ENCODE measurements at places on chromosomes 16 and 17.

- DNase-seq: peak; percentile 63
These were observed 7.4 kb downstream of the PRCD start for GRCh38 chr17:76547183-76547641.

- DNase-seq: no peak
These were observed 105.4 kb downstream of the ZNF423 start for GRCh38 chr16:49750341-49751000.

- DNase-seq: no peak
These were observed 582.3 kb downstream of the WWOX start for GRCh38 chr16:78681743-78682142.

DNA sequence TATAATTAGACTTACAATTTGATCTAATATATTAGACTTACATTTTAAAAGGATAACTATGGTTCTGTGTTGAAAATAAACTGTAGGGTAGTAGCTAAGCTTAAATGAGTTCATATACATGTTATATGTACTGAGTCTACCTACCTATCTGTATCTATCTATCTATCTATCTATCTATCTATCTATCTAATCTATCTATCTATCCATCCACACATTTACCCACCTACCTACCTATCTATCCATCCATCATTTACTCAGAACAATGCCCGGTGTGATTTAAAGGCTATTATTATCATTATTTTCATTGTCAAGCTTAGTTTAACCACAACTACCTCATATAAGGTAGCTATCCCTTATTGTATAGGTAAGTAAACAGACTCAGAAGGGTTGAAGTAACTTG lies 7.0 kb downstream of the KRT10 start:
- no peak for DNase-seq

- DNase-seq: no peak
These were observed 592 bp upstream of the ZNF385C start for GRCh38 chr17:42098730-42099399.

Data from hepatic stellate cell (primary cell).